ENCODE measurements at places on chromosomes 5 and 9. TPM values are rescaled to one million over a fixed set of nuclear protein-coding genes. Genes with fewer than 3 reads are reported as not detected.

GRCh38 chr5:23314827-23315226 is 192.6 kb upstream of the PRDM9 start:
- no peak for DNase-seq

DNA sequence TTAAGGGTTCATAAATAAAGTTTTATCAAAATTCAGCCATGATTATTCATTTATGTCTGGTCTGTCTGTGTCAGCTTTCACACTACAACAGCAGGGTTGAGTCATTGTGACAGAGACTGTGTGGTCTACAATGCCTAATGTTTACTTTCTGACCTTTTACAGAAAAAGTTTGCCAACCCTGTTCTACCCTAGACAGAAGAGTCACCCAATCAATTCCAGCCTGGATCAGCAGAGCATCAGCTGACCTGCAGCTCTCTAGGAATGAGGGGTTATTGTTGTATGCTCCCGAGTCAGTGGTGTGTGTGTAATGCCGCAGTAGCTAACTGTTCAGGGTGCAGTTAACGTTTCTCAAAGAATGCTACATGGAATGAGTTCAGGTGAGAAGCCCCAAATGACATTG is 87.3 kb downstream of the HRH2 start:
- no peak for DNase-seq

GRCh38 chr5:116137544-116138378 is 52.9 kb downstream of the COMMD10 start:
- DNase-seq, result no peak

WDR38 gene
- total RNA-seq, result not detected

GRCh38 chr5:109744261-109744660 is 54.5 kb downstream of the MAN2A1 start:
- DNase-seq, result no peak

All from lower leg skin (tissue), 4 donors.